ENCODE measurements at places on chromosomes 13 and 19. TPM values are rescaled to one million over a fixed set of nuclear protein-coding genes. Genes with fewer than 3 reads are reported as not detected.

Gene NPAS1
- 4.6 TPM for total RNA-seq

Gene LAIR1
- 0.89 TPM for total RNA-seq

Gene KLK1
- 3.3 TPM for total RNA-seq

Gene TUBA3C
- total RNA-seq, result not detected

Gene GAPDHS
- not detected for total RNA-seq

Gene LILRA5
- not detected for total RNA-seq

Gene MAMSTR
- total RNA-seq, result 1.3 TPM

Gene SIGLEC6
- total RNA-seq, result not detected

Gene PDE4A
- total RNA-seq, result 33.7 TPM

Gene SIGLEC8
- total RNA-seq, result not detected

Gene SIGLEC12
- total RNA-seq, result not detected

Gene ZNF577
- 5.8 TPM for total RNA-seq

Gene ARL11
- not detected for total RNA-seq

Gene UBE2L5
- total RNA-seq, result 0.15 TPM

Gene SHISA7
- total RNA-seq, result not detected

Gene OCEL1
- 39.8 TPM for total RNA-seq

Gene ZNF850
- total RNA-seq, result 1.4 TPM

Gene PINLYP
- total RNA-seq, result 0.17 TPM

Gene CHMP2A
- 125 TPM for total RNA-seq

Gene KIR2DL4
- total RNA-seq, result not detected

Gene ZNF154
- 0.10 TPM for total RNA-seq

Gene ARHGAP45
- total RNA-seq, result 30.4 TPM

Gene PSENEN
- total RNA-seq, result 55.3 TPM

Gene RNF17
- not detected for total RNA-seq

Gene EFNA2
- 12.2 TPM for total RNA-seq

Gene PVR
- 62.0 TPM for total RNA-seq

Gene NCR1
- total RNA-seq, result not detected

Gene ERICH4
- total RNA-seq, result not detected

Gene TFDP1
- total RNA-seq, result 169 TPM

Gene PLK5
- not detected for total RNA-seq

Gene ATG4D
- 45.4 TPM for total RNA-seq

Gene FUT2
- 12.5 TPM for total RNA-seq

Gene IL11
- total RNA-seq, result 2.8 TPM

Gene ERICH6B
- not detected for total RNA-seq

Gene MBD3L2
- not detected for total RNA-seq

Gene CYP4F2
- 1.1 TPM for total RNA-seq

Gene CPB2
- 0.15 TPM for total RNA-seq

Gene NFIC
- 116 TPM for total RNA-seq

Gene ZNF93
- total RNA-seq, result not detected

Gene PDX1
- total RNA-seq, result 1.7 TPM

Gene PRR22
- 13.5 TPM for total RNA-seq

Gene IGSF23
- total RNA-seq, result not detected

Gene SLC25A41
- total RNA-seq, result 0.93 TPM

Gene ZNF790
- total RNA-seq, result 0.32 TPM

Gene ZNF99
- total RNA-seq, result not detected

Gene GPR180
- total RNA-seq, result 6.4 TPM

Gene GATAD2A
- 130 TPM for total RNA-seq

Gene PCDH8
- not detected for total RNA-seq

Gene F10
- total RNA-seq, result 4.0 TPM

Gene DNAAF3
- 52.8 TPM for total RNA-seq

Gene MAB21L1
- total RNA-seq, result not detected
